Activated T-helper 1 cell treated with Interleukin-2 at 50 U/mL for 16 hours (primary cell): ENCODE measurements at places on chromosomes 2 and 18.

- no peak for DNase-seq
Observed at GRCh38 chr2:223107825-223108224, 55.8 kb downstream of the KCNE4 start.

- DNase-seq: no peak
Observed at GRCh38 chr18:79879566-79879965, 71.9 kb downstream of the SLC66A2 start.

DNA sequence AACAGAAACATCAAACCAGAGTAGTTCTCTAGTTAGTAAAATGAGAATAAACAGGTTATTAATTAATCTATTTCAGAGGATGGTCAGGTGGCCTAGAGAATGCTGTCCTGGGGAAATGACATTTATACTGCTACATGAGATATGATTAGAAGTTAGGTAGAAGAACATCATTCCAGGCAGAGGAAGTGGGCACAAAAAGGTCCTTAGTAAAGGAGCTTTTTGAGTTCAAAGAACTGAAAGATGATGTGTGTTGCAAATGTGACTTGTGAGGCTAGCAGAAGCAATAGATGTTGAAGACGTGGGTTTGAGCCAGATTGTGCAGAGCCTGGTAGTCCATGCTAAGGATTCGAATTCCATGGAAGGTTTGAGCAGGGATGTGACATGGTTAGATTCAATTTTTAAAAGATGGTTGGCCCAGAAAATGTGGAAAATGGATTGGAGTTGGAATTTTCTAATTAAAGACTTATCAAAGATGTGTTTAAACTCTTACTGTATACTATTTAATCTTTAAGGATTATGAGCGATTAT lies 34.2 kb downstream of the RAB10 start:
- no peak for DNase-seq

GRCh38 chr2:63131196-63131595 lies 80.6 kb downstream of the OTX1 start:
- no peak for DNase-seq

- no peak for DNase-seq
Observed at GRCh38 chr18:70232261-70232660, 26.8 kb upstream of the RTTN start.

DNA sequence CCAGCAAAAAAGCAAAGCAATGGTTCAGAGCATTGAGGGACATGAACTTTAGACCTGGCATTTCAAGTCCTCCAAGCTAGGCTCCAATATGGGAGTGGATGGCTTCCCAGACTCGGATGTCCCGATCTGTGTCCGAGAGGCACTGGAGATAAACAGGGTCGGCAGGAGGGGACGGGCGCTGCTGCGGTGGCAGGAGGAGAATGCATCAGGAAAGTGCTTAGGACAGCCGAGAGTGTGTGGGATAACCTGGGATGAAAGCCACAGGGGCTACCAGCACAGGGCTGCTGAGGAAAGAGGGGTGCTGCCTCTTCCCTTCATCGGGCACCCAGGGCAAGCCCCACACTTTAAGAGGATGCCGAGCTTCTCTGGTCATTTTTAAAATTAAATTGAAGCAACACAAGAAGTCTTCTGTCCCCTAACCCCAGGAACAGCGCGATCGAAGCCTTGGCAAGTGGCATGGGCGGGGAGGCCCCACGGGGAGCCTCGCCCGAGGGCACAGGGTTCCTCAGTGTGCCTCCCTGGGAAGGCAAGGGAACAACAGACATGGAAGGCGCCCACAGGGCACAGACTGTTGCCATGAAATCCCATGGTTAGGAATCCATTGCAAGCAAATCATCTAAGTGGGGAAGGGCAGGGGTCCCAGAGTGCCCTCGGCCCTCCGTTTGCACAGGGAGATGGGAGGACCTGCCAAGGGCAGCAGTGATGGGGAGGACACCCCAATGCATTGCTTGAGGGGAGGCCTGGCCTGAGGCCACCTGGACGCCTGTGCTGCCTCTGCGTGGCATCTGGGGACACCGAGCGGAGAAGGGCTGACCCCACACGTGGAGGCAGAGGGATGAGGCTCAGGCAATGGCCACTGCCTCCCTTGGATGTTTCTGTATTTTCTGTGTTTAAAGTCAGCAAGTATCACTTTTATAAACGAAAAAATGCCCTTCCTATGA lies 78.5 kb upstream of the GPC1 start:
- DNase-seq: no peak

GRCh38 chr2:105454801-105455485 lies 56.1 kb upstream of the FHL2 start:
- DNase-seq: no peak

- no peak for DNase-seq
Observed at GRCh38 chr2:236262238-236262637, 2.0 kb downstream of the ASB18 start.

GRCh38 chr2:210199186-210199765 lies 26.0 kb downstream of the ACADL start:
- DNase-seq: no peak

- no peak for DNase-seq
Observed at GRCh38 chr2:204360218-204361007, 184.9 kb upstream of the PARD3B start.

- no peak for DNase-seq
Observed at GRCh38 chr18:51164342-51164741, 33.1 kb downstream of the MEX3C start.

- no peak for DNase-seq
Observed at GRCh38 chr2:186575856-186576255, 14.0 kb upstream of the ITGAV start.

DNA sequence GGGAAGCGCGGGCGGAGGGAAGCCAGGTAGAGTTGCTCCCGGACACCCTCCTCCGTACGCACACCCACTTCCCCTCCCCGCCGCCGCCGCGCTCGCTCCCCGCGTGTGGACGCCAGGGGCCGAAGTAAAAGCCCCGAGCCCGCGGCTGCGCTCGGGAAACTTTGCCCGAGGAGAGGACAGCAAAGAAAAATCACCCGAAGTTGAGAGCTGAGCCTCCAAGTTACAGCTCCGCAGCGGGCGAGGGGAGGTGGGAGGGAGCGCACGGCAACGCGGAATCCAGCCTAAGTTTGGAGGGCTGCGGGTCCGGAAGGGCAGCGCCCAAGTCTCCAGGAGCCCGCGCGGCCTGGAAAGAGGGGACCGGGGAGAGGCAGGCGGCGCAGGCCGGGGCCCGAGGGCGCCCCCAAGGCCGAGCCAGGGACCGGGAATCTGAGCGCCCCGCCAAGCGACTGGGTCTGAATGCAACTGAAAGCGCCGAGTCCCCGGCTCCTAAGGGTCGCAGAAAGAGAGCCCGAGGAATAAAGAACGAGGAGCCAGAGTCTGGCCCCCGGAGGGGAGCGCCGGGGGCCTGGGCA lies 706 bp upstream of the BCL11A start:
- no peak for DNase-seq

- no peak for DNase-seq
Observed at GRCh38 chr2:227597036-227597435, 1.7 kb upstream of the SCYGR2 start.

DNA sequence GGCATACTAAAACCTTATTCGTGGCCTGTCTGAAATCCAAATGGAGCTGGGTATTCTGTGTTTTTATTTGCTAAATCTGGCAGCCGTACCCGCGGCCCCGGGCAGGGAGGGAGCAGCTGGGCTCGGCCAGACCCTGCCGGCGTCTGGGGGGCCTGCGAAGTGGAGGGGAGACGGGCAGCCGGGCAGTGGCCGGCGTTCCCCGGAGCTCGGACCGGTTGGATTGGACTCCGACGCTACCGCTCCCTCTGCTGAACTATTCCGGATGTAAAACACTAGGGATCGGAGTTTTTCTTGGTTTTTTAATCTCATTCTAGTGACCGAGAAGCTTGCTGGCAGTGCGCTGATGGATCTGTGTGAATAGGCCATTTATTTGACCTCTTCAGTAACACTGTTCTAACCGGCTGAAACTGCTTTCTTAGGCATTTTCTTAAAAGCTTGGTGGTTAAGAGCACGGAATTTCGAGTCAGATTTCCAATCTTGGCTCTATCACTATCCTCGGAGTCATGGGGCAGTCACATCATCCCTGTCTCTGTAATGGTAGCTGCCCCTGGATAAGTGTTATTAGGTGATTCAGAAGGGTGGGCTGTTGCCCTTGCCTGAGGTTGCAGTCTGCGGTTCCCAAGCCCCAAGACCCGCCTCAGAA lies 694 bp downstream of the UNC50 start:
- DNase-seq: no peak

- DNase-seq: no peak
Observed at GRCh38 chr18:8982416-8983183, 119.9 kb upstream of the NDUFV2 start.
